ENCODE measurements at places on chromosomes 12 and 14.

DNA sequence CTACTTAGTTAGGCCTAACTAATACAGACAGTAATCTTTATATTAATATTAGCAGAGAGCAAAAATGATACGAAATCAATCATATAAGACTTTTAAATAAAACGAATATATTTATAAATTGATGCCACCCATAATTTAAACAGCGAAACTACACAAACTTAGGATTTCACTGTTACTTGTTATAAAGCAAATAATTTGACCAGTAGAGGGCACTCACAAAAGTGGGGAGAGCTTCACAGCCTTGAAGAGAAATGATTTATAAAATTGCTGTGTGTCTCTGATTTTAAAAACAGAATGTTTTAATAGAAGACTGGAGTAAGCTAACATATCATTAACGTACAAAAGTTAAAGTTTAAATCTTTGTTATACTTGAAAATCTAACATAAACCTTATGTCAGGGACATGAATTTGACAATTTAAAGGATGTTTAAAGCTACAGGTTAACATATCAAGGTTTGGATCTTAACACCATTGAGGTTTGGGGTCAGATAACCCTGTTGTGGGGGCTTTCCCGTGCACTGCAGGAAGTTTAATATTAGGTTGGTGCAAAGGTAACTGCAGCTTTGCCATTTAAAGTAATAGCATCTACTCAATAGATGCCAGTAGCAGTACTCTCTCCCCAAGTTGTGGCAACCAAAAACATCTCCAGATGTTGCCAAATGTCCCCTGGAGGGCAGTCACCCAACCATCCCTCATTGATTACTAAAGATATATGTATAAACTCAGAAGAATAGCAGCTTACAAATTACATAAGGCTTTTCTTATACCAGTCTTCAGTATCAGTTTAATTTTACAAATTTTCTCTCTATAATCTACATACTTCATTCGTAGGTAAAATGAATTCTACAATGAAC lies 9.3 kb downstream of the KRAS start:
- peak; percentile 32 for DNase-seq

DNA sequence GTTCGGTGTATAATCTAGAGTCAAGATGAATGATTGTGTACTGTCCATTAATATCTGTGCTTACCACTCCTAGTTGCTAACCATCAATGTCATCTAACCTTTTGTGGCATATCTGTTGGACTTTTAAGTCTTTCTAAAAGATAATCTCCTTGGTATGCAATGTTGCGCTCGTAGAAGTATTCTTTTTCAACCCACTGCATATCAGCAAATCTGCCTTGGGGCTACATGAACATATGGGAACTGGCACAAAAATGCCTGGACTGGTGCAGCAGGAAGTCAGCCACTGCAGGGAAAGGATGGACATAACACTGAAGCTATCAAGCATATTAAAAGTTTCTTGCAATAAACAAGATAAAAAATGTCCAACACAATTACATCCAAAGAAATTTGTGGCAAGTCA lies 124.3 kb upstream of the SLC38A4 start:
- no peak for DNase-seq

GRCh38 chr14:97281741-97282140 lies 484.6 kb downstream of the VRK1 start:
- no peak for DNase-seq

- peak; percentile 8 for DNase-seq
Measured at GRCh38 chr14:65927931-65928356, 515.4 kb downstream of the FUT8 start.

- no peak for DNase-seq
Measured at GRCh38 chr14:62247266-62247665, 485.0 kb downstream of the SNAPC1 start.

DNA sequence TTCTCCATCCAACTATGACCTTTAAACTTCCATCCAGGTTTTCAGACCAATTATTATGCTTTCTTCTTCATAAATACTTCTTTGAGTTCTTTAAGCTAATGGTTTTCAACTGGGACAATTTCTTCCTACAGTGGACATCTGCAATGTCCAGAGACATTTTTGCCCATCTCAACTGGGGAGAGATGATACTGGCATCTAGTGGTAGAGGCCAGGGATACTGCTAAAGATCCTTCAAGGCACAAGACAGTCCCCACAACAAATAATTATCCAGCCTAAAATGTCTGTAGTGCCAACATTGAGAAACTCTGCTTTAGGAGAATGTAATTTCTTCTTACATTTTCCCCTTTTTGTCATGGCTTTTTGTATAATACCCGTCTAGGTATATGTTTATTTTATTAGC lies 10.6 kb downstream of the TRHDE start:
- no peak for DNase-seq

DNA sequence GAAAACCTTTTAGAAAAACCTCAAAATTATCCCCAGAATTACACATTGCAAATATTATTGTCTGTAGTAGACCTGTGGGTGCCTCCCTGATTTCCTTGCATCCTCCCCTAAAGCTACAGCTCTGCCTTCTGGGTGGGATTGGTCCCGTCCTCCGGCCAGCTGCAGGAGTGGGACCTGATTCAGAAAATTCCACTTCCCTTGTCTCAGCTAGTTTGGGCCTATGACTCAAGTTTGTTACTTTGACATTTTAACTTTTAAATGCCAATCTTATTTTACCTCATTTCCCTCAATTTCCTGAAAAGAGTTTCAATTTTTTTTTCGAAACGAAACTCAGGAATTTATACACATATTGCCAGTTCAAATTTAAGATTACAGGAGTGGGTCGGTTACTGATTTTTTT lies 13.2 kb upstream of the SLC41A2 start:
- DNase-seq, result no peak

DNA sequence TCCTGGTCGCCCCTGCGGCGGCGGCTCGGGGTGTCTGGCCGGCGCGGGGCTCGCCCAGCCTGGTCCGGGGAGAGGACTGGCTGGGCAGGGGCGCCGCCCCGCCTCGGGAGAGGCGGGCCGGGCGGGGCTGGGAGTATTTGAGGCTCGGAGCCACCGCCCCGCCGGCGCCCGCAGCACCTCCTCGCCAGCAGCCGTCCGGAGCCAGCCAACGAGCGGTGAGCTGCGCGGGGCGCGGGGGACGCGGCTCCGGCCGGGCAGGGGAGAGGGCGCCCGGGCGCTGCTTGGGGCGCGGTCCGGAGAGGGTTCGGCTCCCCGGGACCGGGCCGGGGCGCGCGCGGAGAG lies at the start of gene LGALS3:
Gene LGALS3, plus strand, starts transcription at position 167 of the 342 bp plus-strand sequence. CDS start 8,122 bp downstream, outside the sequence.
- DNase-seq, result no peak

DNA sequence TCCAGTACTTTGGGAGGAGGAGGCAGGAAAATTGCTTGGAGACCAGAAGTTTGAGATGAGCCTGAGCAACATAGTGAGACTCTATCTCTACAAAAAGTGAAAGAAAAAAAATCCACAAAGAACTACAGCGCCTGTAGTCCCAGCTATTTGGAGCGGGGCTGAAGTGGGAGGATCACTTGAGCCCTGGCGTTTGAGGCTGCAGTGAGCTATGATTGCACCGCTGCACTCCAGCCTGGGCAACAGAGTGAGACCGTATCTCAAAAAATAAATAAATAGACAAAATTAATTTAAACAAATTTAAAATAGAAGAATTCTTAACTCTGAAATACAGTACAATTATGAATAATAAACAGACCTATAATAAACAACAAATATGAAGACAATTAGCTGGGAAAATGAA lies 40.9 kb downstream of the ATL1 start:
- no peak for DNase-seq

GRCh38 chr12:56336361-56337167 lies 2.1 kb upstream of the IL23A start:
- no peak for DNase-seq

GRCh38 chr12:111201036-111201435 lies 167.9 kb downstream of the PHETA1 start:
- DNase-seq, result no peak

DNA sequence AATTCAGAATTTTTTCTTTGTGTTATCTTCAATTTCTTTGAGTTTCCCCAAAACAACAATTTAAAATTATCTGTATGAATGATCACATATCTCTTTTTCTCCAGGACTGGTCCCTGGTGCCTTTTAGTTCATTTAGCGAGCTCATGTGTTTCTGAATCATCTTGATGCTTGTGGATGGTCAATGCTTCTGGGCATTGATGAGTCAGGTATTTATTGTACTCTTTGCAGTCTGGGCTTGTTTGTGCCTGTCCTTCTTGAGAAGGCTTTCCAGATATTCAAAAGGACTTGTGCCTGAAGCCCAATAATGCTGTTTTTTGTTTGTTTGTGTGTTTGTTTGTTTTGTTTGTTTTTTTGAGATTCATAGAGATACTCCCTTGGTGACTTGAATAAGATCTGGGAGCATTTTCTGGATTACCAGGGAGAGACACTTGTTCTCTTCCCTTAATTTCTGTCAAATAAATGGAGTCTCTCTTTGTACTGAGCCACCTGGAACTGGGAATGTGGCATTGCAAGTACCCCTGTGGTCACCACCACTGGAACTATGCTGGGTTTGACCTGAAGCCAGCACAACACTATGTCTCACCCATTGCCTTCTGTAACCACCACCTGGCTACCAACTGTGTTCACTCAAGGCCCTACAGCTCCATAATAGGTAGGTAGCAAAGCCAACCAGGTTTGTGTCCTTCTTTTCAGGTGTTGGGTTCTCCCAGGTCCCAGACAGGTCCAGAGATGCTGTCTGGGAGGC lies 56.3 kb downstream of the SLC6A15 start:
- no peak for DNase-seq

DNA sequence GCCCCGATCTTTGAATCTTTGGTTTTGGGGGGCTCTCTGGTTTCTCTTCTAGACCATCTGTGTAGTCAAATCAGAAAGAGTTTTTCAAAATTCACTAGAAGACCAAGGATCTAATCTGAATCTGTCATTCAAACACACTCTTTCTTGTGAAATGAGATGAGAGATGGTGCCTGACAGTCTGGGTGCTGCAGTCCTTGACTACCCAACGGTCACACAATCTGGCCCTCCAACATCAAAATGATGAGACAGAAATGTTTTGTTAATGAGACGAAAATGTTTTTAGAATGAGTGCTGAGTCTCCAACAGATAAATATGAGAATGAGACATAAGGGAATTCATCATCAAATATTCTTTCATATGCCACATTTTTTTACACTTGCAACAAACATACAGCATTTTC lies 695.7 kb upstream of the USP15 start:
- no peak for DNase-seq

- no peak for DNase-seq
Measured at GRCh38 chr12:124597041-124597440, 29.6 kb upstream of the NCOR2 start.

DNA sequence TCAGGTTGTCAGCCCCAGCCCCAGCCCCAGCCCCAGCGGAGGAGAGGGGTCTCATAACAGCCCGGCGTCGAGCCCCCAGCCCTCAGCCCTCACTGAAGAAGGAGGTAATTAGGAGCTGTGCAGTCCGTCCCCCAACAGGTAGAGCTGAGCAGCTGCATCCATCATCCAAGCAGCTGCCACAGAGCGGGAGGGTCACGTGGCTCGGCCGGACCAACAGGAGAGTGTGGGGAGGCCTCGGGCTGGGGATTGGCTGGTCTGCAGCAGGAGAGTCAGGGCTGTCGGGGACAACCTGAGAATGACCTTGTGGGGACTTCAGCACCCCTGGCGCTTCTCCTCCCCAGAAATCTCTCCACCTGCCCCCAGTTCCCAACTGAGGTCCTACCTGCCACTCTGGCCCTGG lies 29.6 kb downstream of the SMUG1 start:
- DNase-seq, result no peak

GRCh38 chr12:26614011-26614616 lies 218.9 kb downstream of the ITPR2 start:
- no peak for DNase-seq

- DNase-seq, result no peak
Measured at GRCh38 chr12:74985986-74986319, 223.7 kb downstream of the KCNC2 start.

- no peak for DNase-seq
Measured at GRCh38 chr12:41189395-41190251, 1.5 kb downstream of the PDZRN4 start.

DNA sequence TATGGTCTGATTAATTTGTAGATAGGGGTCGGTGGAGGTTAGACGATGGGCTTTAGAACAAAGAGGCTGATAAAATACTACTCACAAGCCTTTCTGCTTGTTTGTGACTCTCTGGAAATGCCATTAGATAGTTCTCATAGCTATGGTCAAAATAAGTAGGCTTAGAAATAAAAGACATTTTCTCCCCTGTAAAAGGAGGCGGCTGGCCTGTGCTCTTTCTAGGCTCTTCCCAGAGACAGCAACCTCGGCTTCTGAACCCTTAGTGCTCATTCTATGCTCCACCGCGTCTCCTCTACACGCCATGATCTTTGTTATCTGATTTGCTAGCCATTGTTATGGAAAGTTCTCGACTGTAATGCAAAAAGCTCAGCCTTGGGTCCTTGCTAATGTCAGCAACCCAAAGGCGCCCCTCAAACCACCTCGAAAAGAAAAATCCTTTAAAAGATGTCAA lies 64.5 kb downstream of the CRADD start:
- no peak for DNase-seq

GRCh38 chr14:91338379-91338778 lies 79.2 kb downstream of the CCDC88C start:
- no peak for DNase-seq

DNA sequence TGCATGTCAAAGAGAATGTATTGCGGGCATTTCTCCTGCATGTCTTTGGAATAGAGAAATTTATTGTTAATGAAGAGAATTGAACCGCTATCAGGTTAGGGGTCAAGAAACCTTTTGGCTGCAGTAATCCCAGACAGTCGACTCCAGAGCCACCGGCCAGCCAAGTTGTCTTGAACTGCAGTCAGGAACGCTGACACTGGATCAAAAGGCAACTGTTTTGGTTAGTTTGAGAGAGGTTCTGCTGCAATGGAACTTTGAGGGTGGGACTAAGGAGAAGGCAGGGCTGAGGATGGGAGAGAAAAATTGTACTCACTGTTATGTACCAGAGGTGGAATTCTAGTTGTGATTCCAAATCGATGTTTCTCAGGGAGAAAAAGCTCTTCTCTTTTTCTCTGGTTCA lies 28.2 kb downstream of the PPFIBP1 start:
- DNase-seq, result no peak

DNA sequence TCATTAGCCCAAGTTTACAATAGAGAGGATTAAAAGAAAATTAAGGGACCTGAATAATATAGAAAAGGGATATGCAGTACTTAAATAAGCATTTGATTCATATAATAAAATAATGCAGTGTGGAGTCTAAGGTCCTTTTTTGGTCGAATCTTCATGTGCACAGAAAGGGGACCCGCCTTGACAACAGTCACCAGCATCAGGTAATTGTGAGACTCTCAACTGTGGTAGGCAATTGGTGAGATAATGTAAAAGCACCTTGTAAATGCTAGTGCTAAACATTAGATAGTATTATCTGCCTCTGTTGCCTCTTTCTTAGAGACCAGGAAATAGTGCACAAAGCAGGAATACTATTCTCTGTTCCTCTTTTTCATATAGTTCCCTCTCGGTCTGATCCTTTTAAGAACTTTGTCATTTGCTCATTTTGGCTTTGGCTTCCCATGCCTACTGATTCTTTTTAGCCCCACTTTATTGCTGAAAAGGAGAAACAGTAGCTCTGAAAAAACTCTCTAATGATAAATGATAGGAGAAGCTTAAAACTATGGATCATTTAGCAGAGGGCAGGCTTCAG lies 17.5 kb downstream of the CHPT1 start:
- no peak for DNase-seq

All from right lung (tissue), 10 donors.